DMS79 (cell line): ENCODE measurements at places on chromosomes 5 and 9.
A peak's percentile ranks its signal among the peaks of the same experiment; 100 is the strongest.

GRCh38 chr5:52255308-52255707 lies 532.4 kb upstream of the ITGA1 start:
- DNase-seq, result no peak

- DNase-seq, result no peak
These were observed 124.4 kb upstream of the MAP1B start for GRCh38 chr5:71982717-71983395.

DNA sequence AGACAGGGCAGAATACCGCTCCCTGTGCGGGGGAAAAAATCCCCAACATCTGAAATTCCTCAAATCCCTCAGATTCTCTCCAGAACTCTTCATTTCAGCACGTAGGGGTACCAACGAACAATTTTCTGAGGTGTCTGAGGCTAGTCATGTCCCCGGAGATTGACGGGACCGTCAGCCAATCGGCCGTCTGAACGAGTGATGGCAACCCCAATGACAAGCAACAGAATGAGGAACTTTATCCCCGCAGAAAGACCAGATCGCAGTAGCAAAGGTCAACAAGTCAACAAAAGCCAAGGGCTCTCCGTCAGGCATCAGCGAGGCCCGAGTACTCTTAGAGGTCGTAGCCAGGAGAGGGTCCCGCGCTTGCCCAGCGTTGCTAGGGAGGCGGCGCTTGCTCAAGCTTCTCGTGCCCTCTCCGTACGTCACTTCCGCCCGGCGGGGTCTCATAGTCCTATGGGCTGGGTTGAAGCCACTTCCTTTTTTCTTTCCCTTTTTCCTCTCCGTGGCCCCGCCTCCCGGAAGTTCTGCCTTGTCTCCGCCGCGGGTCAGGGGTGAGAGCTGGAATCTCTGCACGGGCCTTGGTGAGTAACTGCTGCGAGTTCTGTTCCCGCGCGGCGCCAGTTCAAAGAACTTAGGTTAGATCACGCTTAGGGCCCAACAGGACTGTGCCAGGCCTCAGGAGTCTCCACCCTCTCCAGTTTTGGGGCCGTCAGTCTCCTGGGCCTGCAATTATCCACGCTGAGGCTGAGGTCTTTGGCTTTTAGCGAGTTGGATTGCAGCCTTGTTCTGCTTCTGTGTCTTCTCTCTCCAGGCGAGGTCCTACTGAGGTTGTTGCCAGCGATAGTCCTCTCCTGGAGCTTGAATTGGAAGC lies at the start of gene RNF20:
Gene RNF20, plus strand, starts transcription at position 520 of the 871 bp plus-strand sequence. CDS start 1,571 bp downstream, outside the sequence.
- DNase-seq, result peak; percentile 86

- DNase-seq, result no peak
These were observed 106.5 kb downstream of the ANKRD55 start for GRCh38 chr5:56126487-56127179.

GRCh38 chr5:2153802-2154201 lies 271.1 kb upstream of the IRX4 start:
- DNase-seq, result no peak

GRCh38 chr5:79842006-79842881 lies 148.8 kb downstream of the MTX3 start:
- no peak for DNase-seq
